Chondrocyte (in vitro differentiated cells): ENCODE measurements at places on chromosomes 6 and 20.

GRCh38 chr6:31174378-31174777 is 3.9 kb upstream of the POU5F1 start:
- DNase-seq, result no peak

GRCh38 chr6:46376562-46377061 is 114.6 kb downstream of the RCAN2 start:
- no peak for DNase-seq

- DNase-seq, result no peak
Measured at GRCh38 chr20:43379239-43379917, 78.3 kb upstream of the SRSF6 start.

DNA sequence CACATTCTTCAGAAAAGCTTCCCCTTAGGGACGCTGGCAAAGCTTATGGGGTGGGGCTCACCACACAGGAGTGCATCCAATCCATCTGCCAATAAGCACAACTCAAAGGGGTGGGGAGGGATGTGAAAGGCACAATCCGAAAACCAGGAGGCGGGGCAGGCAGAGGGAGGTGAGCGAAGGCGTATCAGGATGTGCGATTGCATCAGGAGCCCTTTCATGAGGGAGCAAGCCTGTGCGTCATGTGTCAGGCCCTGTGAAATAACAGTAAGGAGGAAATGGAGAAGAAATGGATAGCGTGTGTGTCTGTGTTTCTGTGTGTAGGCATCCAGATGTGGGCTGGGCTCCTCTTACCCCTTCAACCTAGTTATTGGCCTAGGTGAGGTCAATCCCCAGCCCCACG is 382.4 kb upstream of the CDH4 start:
- DNase-seq, result no peak

DNA sequence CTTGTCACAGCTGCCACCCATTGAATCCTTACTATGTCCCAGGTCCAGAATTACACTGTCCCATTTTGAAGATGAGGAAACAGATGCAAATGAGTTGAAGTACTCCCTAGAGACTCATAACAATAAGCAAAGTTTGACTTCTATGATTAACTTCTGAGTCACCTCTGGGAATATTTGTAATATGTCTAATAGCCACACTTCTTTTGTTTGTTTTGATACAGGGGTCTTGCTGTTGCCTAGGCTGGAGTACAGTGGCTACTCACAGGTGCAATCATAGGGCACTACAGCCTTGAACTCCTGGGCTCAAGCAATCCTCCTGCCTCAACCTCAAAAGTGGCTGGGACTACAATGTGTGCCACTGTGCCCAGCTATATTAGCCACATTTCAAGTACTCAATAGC is 11.4 kb upstream of the SOX12 start:
- no peak for DNase-seq

GRCh38 chr20:31549513-31549880 is 35.3 kb downstream of the HM13 start:
- no peak for DNase-seq

DNA sequence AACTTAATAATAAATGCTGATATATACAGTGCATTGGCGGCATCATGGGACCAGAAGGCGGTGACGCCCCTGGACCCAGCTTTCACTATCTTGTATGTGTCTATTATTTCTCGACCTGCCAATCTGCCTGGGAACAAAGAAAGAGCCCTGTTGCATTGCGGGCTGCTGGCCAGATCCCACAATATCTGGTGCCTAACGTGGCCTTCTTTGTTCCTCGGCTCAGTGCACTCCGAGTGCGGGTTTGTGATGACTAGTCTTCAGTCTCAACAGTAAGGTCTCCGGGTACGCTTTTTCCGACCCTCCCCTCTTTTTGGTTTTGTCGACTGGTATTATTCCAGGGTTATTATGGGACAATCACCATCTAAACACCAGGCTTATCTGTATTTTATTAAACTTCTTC is 291.5 kb downstream of the TBC1D32 start:
- DNase-seq, result no peak

DNA sequence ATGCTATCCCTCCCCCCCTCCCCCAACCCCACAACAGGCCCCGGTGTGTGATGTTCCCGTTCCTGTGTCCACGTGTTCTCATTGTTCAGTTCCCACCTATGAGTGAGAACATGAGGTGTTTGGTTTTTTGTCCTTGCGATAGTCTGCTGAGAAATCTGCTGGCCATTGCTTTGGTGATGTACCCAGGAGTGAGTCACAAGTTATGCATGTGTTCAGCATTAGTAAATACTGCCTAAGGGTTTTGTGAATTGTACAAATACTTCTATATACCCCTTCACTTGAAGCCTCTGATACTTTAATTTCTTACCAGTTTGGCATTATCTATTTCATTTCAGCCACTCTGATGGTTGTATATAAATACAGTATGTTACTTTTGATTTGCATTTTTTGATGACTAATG is 711.3 kb upstream of the GJE1 start:
- DNase-seq, result no peak

DNA sequence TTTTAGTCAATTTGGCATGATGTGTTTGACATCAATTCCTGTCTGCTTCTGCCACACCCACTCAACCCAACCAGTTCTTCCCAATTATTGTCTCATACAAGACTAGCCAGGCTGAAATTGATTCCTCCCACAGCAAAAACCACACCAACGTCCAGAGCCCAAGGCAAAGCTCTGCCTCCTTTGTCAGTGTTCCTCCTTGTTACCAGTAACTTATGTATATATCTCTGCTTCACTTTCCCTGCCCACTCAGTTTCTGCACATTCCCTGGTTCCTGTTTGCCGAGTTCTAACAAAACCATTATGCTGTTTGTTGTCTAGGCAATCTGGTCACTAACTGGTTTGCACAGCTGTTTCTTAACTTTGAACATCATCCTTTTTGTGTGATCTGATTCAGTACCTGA is 547.9 kb upstream of the PTCHD4 start:
- no peak for DNase-seq

DNA sequence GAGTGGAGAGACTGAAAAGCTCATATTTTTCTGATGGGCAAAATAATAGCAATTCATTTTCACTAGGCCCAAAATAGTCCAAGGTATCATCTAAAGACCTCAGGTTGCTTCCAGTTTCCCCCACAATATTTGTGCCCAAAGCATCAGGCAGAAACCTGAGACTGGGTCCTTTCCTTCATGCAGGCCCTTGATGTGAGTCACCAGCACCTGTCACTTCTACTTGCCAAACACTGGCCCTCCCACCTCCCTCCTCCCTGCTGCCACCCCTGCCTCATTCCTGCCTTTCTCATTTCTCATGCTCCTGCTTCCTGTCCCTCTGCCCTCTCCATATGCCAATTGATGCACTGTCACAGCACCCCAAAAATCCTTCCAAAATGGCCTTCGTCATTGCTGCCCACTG is 230.4 kb upstream of the CST7 start:
- DNase-seq, result no peak

- DNase-seq, result no peak
Measured at GRCh38 chr6:167670938-167671338, 155.8 kb upstream of the AFDN start.
